ENCODE measurements at places on chromosomes 3 and 15.

GRCh38 chr3:141243271-141243707 lies 11.7 kb downstream of the PXYLP1 start:
- DNase-seq: peak; percentile 19

- DNase-seq: no peak
Observed at GRCh38 chr3:147760085-147760484, 350.9 kb downstream of the ZIC1 start.

GRCh38 chr3:195802261-195802701 lies 9.4 kb downstream of the MUC4 start:
- DNase-seq: no peak

DNA sequence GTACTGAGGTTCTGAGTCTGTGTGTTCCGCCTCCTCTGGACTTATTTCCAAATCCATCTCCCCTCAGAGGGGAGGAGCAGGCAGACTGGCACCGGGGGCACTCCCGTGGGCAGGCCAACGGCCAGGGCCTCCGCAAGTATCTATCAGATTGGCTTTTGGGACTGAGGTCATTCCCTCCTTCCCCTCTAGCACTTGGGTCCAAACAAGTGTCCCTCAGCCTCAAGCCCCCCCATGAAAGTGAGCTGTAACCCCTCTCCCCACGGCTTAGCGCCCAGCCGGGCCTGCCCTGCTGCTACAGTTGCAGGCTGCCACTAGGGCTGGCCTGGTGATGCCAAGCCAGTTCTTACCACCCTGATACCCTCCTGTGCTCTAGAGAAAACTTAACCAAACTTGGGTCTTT lies 17.4 kb downstream of the ITGA11 start:
- no peak for DNase-seq

- no peak for DNase-seq
Observed at GRCh38 chr3:72786668-72787067, 61.6 kb downstream of the SHQ1 start.

DNA sequence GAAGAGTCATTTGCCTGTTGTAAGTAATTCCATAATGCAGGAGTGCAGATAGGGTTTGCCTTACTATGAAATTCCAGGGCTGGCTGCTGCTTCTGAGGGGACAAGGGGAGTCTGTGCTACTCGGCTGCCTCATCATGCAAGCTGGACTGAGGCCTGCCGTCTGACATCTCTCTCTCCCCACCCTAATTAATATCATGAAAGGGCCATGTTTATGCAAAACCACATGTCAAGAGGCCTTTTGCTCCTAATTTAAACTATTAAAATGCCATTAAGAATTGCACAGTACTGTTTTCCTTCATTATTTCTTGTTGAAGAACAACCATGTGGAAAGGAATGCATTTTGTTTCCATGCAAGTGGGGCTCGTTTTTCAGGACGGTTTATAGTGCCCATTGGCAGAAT lies 26.3 kb downstream of the CHST2 start:
- no peak for DNase-seq

GRCh38 chr15:49190586-49190985 lies 20.5 kb downstream of the GALK2 start:
- no peak for DNase-seq

GRCh38 chr15:59828861-59829260 lies 139.7 kb upstream of the BNIP2 start:
- DNase-seq: no peak

GRCh38 chr15:29711531-29711930 lies 110.7 kb downstream of the TJP1 start:
- DNase-seq: no peak

- DNase-seq: no peak
Observed at GRCh38 chr3:127105587-127105986, 87.3 kb upstream of the PRR23E start.

- DNase-seq: no peak
Observed at GRCh38 chr15:66089049-66089448, 164.5 kb downstream of the MEGF11 start.

- no peak for DNase-seq
Observed at GRCh38 chr3:34132069-34132692, 333.8 kb downstream of the PDCD6IP start.

DNA sequence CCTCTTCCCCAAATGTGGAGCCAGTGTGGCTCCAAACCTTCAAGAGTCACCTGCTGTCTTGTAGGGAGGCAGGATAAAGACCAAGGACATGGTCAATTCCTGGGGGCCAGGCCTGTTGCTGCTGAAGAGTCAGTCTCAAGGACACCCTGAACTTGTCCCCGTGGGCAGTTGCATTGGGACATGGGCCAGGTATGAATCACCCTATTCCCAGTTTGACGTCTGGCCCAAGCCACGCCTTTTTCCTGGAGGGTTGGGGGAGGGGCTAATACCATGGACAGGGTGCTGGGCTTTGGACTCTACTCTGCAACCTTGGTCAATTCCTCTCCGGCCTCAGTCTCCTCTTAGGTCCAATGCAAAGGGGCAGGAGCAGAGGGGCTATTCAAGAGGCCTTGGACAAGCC lies 10.4 kb downstream of the ATP2B2 start:
- DNase-seq: no peak

GRCh38 chr3:11774296-11774877 lies 72.3 kb downstream of the TAMM41 start:
- no peak for DNase-seq

Measured in activated naive CD4-positive, alpha-beta T cell (primary cell).